ENCODE measurements at places on chromosomes 13 and 19. TPM values are rescaled to one million over a fixed set of nuclear protein-coding genes. Genes with fewer than 3 reads are reported as not detected.

GRCh38 chr13:77384999-77385398 lies 58.1 kb upstream of the MYCBP2 start:
- DNase-seq = no peak

- peak; percentile 61 for DNase-seq
Observed at GRCh38 chr19:48556163-48556562, 4.2 kb downstream of the SULT2B1 start.

DNA sequence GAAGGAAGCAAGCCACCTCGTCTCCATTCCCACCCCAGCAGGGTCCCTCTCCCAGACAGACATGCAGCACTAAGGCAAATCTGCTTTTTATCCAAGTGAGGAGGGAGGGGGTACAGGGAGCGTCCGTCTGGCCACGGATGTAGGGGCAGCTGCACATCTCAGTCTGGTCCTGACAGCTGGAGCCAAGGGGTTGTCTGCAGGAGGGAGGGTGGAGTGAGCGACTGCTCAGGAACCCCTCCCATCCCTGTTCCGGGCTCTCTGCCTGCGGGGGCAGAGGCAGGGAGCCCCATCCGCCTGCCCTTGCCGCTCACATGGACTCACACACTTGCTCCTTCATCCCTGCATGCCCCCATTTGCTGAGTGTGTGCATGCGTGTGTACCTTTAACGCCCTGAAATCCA lies 2.5 kb downstream of the TMEM190 start:
- DNase-seq = no peak

DNA sequence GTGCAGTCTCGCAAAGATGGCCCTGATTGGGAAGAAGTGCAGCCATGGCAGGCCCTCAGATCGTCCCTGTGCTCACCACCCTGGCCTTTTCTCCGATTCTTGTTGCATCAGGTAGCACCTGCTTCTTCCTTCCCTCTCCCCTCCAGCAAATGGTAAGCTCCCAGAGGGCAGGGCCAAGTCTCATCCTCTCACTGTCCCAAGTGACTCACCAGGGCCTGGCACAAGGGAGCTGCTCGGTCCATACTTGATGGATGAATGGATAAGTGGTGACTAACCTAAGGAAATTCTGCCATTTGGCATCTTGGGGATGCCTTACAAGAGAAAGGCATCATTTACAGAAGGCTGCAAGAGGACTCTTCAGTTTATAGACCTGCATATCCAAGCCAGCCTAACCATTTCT lies 84.9 kb downstream of the ZIC5 start:
- no peak for DNase-seq

DNA sequence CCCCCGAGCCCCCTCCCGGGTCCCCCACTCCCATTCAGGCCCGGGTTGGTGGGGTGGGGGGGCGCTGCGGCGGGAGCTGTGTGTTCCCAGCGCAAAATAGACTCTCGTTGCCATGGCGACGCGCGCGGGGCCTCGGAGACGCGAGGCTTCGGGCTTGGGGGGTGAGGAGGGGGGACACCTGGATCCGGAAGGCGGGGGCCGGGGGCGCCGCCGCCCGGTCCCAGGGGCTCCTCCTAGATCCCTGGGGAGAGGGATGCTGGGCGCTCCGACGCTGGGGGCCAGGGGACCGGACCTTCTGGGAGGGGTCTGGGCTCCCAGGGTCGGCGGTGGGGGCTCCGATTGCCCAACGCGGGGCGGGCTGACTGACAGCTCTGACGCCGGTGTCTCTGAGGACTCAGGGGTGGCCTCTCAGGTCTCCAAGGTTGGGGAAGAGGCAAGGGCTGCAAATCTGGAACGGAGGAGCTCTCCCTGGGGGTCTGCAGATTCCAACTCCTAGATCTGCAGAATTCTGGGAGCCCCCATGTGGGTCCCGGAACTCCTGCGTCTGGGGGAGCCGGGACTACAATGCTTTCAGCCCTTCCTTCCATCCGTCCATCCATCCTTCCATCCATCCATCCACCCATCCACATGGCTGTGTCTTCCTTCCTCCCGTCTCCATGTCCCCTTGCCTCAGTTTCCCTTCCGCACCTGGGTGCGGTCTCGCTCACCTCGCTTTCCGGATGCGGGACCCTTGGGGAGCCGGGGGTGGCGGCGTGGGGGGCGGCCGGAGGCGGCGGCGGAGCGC lies 9.1 kb upstream of the SHISA7 start:
- DNase-seq = no peak

- DNase-seq = no peak
Observed at GRCh38 chr19:30387311-30388115, 15.3 kb downstream of the ZNF536 start.

Gene PLPPR3
- not detected for total RNA-seq

DNA sequence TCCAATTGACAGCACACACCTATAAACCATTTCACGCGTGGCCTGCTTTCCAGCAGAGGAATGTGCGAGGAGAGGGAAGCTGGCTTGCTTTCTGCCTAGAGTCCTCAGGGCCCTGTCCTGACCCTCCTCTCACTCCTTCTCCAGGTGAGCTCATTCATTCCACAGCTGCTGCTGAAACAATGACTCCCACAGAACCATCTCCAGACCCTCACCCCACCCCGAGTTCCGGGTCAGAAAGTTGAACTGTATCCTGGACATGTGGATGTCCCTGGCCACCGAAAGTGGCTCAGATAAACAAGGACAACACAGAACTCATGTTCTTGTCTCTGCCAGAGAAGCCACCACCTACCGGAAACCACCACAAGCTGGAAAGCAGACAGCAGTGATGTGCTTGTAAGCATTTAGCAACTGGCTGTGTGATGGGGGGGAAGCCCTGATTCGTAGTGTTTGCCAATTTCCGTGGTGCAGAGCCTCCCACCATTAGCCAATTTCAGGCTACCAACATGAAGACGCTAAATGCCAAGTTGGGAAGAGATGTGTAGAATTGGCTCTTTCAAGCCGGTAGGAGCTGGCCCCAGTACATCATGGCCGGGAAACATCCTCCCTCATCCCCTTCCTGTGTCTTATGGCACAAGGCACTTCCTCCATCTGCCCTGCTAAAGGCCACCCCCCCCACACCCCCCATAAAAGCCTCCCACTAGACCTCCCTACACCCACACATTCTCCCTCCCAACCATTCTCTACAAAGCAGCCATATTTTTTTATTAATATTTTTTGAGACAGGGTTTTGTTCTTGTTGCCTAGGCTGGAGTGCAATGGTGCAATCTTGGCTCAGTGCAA lies 5.0 kb downstream of the SYCE2 start:
- peak; percentile 45 for DNase-seq

Gene KLK3
- 2.9 TPM for total RNA-seq

Gene SLC1A6
- not detected for total RNA-seq

Gene ZNF530
- not detected for total RNA-seq

Gene ZNF540
- total RNA-seq = 3.3 TPM

DNA sequence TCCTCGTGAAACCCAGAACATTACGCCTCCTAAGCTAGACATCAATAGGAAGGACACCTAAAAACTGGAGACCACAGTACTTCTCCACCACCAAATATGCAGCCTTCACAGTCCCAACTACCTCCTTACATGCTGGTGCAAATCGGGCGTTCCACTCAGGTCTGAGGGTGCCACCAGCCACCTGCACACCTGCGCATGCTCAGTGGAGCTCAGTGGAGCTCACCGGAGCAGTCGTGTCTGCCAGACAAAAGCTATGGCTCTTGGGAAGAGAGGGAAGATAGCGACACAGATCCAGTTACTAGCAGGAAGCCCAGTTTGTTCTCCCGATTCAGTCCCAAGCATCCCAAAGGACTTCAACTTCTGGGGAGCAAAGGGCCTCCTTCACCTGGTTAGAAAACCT lies 237.1 kb downstream of the TSHZ3 start:
- no peak for DNase-seq

- peak; percentile 28 for DNase-seq
Observed at GRCh38 chr13:36919171-36919832, 736 bp downstream of the SMAD9 start.

- peak; percentile 76 for DNase-seq
Observed at GRCh38 chr19:13022859-13023636, 27.8 kb downstream of the NFIX start.

GRCh38 chr13:51818276-51818675 lies 14.3 kb upstream of the DHRS12 start:
- no peak for DNase-seq

Gene FGF9
- 1.4 TPM for total RNA-seq

DNA sequence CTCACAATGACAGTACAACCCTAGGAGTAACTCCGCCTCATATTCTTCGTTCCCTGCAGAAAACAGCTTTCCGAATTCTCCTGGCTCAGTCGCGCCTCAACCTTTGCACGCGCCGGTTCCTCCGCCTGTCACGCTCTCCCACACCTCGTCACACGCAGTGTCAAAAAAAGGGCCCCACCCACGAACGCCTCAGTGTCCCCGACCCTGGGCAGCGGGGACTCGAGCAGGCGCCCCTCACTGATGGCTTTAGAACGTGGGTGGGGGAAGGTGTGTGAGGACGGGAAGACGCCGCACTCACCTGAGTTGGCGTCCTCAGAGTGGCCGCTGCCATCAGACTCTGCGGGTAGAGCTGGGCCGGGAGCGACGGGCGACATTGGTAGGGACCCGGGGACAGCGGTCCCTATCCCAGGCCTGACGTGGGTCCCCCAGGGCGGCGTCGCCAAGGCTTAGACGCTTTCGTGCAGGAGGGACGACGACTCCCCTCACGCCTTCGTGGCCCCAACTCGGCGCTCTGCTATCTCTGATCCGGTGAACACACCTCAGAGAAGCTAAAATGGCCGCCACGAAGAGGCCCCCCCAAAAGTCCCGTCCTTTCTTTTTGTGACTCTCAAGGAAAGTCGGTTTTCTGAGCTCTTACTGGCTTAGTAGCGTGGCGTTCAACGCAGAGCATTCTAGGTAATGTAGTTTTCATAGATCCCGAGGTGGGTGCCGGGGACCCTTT lies at the start of gene ZNF154:
ZNF154 (minus strand) TSS at position 564 of the 721 bp plus-strand sequence; CDS start at position 331, 233 bp downstream.
- peak; percentile 48 for DNase-seq

Gene MAU2
- 84.0 TPM for total RNA-seq

GRCh38 chr19:31344403-31344802 lies 4.8 kb downstream of the TSHZ3 start:
- no peak for DNase-seq

DNA sequence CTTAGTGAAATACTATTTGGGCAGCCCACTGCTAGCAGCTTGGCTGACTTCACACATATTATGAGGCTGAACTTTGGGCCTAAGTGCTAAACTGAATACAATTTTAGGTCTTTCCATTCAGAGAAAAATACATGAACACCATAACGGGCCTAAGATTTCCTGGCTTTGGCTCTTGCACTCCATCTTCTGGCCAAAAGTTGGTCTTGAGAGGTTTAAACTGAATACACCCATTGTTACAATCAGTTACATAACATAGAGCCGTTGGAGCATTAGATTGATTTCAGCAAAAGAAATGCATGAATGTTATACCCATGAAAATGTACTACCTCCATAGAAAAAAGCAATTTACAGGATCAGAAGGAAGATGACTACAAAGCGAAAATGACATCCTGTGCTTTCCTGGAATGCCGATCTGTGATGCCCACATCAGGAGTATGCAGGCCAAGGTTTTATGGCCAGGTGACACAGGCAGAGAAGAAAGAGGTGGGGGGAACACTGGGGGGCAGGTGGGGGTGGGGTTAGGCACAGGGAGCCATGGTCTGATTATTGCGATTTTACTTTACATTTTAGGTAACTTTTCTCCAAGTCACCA lies 11.1 kb upstream of the SHISA2 start:
- DNase-seq = peak; percentile 15

Gene TEX26
- not detected for total RNA-seq

GRCh38 chr13:77298426-77298825 lies 28.5 kb downstream of the MYCBP2 start:
- no peak for DNase-seq

GRCh38 chr19:7953060-7953459 lies 9.6 kb upstream of the TIMM44 start:
- no peak for DNase-seq

- no peak for DNase-seq
Observed at GRCh38 chr13:61774903-61775302, 359.3 kb upstream of the PCDH20 start.

Gene FLT3LG
- total RNA-seq = 4.0 TPM

GRCh38 chr19:54145541-54146158 lies 8.1 kb downstream of the CNOT3 start:
- DNase-seq = no peak

Gene CPB2
- not detected for total RNA-seq

GRCh38 chr13:114283576-114283975 lies 2.2 kb downstream of the UPF3A start:
- no peak for DNase-seq

- no peak for DNase-seq
Observed at GRCh38 chr19:7973883-7974282, 30.4 kb upstream of the TIMM44 start.

DNA sequence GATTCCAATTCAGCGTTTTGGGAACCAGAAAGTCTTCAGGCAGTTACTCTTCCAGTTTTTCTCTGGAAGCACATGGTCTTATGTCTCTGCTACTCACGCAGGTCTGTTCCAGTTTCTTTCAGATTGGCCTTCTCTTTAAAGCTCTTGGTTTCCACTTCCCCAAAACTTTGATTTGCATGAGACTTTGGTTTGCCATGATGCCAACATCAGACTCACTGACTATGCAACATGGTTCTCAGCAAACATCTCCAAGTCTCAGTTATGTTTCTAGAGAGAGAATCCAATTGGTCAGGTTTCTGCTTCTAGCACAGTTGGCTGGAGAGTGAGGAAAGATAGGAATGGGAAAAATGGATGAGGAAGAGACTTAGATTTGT lies 3.1 kb downstream of the AKAP11 start:
- DNase-seq = no peak

DNA sequence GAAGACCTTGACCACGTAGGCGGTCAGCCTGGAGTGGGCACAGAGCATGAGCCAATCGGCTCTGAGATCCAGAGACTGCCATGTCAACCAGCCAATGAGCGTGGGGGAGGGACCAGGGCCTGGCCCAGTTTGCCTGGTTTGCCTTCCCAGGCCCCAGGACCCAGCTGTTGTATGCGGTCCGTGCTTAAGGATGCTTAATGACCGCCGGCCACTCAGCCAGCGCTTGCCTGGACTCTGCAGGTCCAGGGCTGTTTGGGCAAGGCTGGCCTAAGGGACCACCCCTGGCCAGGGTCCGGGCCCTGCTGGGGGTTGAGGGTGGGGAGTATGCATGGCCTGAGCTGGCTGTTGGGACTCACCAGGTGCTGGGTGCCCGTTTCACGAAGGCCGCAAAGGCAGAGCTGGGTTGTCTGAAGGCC lies 23.1 kb upstream of the TNFSF14 start:
- no peak for DNase-seq

DNA sequence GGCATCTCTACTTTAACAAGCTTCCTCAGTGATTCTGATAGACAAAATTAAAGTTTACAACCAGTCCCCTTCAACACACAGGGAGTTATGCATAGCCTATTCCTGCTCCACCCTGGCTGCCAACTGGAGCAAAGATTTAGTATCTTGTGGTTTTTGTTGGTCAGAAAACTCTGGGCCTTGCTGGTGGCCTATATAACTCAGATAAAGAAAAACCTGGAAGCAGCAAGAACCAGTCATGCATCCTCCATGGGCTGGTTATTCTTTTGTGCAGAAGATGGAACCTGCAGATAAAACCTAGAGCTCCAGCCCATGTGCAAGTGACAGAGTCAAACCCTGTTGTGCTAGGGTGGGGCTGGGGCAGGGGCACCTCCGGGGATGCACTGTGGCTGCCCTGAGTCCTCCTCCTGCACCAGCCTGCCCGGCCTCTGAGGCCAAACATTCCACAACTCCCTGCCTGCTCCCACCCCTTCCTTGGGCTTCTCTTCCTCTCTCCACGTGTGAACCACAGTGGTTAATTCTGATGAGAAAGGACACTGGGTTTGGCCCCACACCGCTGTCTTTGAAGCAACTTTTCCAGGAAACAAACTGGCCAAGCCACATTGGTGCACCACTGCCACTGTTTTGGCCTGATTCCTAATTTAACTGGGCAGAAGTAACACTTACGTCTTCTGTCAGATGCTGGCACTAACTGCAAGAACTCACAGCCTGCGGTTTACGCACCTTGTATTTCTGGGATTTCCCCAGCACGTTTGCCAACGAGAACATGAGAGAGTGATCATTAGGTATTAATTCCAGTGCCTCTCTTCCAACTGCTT lies 23.3 kb upstream of the GGACT start:
- no peak for DNase-seq
